ENCODE measurements at places on chromosomes 6 and 20.

GRCh38 chr6:138253731-138254130 is 35.4 kb upstream of the PBOV1 start:
- no peak for DNase-seq

GRCh38 chr6:138343112-138343511 is 34.6 kb upstream of the SMIM28 start:
- DNase-seq: no peak

GRCh38 chr6:12075067-12075563 is 63.0 kb downstream of the HIVEP1 start:
- no peak for DNase-seq

GRCh38 chr20:13567663-13568062 is 71.1 kb downstream of the TASP1 start:
- DNase-seq: no peak

- DNase-seq: no peak
These were observed 947.7 kb upstream of the ADGRB3 start for GRCh38 chr6:67687396-67687795.
